Activated T-helper 1 cell treated with anti-CD3 and anti-CD28 coated beads, Interleukin-2, amount 50 U/mL, for 16 hours (primary cell): ENCODE measurements at places on chromosomes 1 and 21.

GRCh38 chr1:229506633-229507032, 1.5 kb downstream of the NUP133 start:
- DNase-seq, result no peak

GRCh38 chr1:234716908-234717375, 107.0 kb upstream of the IRF2BP2 start:
- no peak for DNase-seq

DNA sequence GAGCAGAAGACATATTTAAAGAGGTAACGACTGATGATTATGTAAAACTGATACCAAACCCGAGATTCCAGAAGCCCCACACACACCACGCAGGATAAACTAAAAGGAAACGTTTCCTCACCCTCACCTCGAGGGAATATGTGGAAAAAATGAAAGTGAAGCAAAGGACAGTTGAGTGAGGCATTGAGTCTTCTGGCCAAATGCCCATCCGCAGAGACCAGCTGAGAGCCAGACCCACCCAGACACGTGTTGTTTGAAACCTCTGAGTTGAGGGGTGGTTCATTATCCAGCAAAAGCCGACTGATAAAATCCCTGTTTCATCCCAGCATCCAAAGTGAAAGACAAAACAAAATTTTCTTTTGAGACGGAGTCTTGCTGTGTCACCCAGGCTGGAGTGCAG, 29.6 kb upstream of the PCBP3 start:
- DNase-seq, result no peak

DNA sequence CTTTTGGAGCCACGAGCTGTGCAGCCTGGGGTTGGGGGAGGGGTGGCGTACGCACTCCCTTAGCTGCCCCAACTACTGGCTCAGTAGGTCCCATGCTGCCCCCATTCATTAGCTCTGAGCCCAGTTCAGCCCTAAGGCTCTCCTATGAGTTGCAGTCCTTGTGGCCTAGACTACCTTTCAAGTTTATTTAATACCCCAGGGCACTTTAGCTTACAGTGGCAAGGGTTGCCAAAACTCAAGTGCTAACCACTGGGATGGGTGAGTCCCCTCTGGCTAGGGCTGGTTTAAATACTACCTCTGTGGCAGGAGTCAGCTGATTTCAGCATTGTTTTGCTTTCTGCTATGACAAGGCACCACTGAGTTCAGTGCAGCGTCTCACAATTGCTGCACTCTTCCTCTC, 118.2 kb downstream of the ODF2L start:
- DNase-seq, result no peak

DNA sequence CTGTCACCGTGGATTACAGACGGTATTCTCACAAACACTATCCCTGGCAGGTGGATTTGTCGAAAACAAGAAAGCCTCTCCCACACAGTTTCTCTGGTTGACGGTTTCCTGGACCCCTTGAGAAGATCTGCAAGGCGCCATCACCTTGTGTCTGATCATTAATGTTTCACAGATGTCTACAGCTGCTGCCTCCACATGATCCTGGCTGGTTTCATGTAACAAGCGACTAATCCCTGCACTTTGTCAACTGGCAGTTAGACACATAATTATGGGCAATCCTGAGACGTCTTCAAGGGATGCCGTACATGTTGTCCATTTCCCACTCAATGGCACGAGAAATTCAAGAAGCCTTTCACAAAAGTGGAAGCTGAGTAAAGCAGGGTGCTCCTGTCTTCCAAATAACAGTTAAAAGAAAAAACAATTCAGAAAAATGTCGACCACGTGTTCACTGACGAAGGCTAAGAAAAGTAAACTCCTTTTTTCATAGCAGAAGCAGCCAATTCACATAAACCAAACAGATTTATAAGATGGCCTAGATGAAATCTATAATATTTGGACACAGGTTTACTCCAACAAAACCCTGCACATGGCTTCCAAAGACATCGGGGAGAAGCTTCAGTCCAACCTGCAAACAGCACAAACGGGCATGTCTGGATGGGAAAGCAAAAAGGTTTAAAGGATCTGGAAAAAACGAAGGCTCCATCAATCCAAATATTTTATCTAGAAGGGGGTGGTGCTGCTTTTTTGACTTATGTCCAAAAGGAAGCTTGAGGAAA, 52.2 kb downstream of the CAPZB start:
- no peak for DNase-seq

DNA sequence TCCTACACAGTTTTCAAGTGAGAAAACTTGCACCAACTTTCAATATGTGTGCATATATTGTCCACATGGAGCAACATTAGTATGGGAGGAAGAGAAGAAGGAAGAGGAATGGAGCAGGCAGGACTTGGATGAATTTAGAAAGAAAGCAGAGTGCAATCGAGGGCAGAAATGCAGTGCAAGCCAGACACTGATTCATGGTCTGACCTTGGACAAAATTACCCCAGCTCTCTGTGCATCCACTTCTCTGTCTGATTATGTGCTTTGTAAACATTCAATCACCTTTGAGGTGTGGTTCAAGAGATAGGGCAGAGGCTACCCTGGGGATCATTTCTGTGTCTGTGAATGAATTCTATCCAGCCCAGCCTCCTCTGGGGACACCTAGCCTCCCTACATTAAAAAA, 265.2 kb downstream of the TNR start:
- no peak for DNase-seq

DNA sequence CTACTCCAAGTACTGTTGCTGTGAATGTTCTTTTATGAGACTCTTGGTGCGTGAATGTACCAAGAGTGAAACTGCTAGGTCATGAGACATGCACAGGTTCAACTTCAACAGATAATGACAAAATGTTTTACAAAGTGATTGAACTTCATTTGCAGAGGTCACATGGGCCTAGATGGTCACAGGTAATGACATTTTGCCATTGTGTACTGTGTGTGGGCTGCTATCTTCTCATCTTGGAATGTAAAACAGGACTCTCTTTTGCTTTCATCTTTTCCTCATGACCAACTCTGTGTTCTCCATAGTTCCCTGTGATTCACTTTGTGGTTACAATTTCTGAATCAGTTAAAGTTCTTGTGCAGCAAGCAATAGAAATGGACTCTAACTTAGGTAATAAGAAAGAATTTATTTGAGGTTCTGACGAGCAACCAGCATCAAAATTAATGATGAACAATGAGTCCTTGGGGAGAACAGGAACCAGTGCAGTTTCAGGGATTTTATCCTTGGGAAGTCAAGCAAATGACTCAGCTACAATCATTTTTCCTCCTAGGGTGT, 16.2 kb upstream of the TSNAX start:
- DNase-seq, result no peak

DNA sequence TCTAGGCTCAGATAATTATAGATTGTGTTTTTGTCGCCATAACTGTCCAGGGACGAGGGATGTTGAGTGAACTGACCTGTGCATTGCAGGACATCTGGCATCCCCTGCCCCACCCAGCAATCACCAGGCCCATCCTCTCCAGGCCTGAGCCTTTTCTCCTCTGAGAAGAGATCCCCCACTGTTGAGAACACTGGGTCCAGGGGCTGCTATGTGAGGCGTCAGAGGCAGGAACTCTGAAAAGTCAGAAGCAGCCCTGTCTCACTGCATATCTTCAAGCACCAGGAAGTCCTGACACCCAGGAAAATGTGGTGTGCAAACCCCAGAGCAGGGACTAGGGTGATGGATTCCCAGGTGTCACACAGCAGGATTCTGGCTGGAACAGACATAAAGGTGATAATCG, 17.1 kb upstream of the ACBD3 start:
- no peak for DNase-seq

DNA sequence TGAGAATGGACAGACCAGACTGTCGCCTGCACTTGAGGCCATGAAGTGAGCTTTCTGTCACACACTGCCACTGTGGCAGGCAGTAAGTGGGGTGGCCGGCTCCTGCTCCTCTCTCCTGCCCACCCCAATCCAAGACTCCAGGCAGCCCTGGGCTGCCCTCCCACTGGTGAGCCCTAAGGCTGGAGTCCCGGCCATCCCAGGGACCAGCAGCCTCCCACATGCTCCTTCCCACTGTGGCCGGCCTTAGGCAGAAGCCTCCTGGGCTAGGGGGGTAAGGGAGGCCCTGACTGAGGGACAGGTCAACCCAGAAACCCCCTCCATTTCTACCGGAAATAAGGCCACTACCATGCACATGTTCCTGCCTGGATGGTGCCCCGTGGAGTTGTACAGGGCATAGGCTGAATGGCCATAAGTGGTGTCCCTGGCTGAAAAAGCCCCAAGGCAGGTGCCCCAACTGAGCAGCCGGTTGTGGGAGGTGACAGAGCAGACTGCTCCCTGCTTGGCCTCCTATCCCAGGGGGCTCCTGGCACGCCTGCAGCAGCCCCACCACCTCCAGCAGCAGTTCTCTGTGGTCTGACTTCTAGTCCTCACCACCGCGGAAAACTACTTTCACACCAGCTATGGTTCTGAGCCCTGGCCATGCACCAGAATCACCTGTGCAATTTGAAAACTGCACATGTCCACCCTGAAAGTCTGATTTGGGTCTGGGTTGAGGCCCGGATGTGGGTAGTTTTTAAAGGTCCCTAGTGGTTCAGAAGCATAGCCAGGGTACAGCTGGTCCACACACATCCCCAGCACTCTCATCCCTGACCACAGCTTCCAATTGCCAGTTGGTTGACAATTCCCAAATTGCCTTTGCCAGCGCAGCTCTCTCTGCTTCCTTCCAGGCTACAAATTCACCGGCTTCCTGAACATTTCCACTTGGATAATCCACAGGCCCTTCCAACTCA, 1.6 kb upstream of the ARTN start:
- no peak for DNase-seq

- DNase-seq, result no peak
Measured at GRCh38 chr1:67138813-67139499, 4.2 kb upstream of the C1orf141 start.

DNA sequence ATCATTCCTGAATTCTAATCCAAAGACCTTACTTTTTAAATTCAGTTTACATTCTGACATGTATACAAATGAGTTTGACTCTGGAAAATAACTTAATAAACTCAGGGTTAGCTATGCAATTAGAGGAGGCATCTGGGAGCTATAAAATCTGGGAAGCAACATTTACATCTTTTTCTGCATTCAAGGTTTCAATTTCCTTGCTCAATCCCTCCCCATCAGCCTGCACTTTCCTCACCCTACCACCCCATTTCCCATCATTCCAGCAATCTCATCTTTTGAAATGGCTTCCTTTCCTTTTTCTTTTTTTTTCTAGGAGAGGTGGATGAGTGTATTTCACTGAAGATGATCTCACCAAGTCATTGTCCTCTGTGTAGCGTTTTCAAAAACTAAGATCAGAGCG, 65.3 kb upstream of the BEND5 start:
- no peak for DNase-seq

- no peak for DNase-seq
Measured at GRCh38 chr1:175602026-175602585, 141.3 kb downstream of the TNR start.

GRCh38 chr21:37528150-37528937, 161.8 kb downstream of the DYRK1A start:
- DNase-seq, result no peak

- DNase-seq, result no peak
Measured at GRCh38 chr1:57910782-57911181, 486.9 kb upstream of the DAB1 start.

GRCh38 chr1:165826565-165827267, 698 bp upstream of the UCK2 start:
- no peak for DNase-seq

DNA sequence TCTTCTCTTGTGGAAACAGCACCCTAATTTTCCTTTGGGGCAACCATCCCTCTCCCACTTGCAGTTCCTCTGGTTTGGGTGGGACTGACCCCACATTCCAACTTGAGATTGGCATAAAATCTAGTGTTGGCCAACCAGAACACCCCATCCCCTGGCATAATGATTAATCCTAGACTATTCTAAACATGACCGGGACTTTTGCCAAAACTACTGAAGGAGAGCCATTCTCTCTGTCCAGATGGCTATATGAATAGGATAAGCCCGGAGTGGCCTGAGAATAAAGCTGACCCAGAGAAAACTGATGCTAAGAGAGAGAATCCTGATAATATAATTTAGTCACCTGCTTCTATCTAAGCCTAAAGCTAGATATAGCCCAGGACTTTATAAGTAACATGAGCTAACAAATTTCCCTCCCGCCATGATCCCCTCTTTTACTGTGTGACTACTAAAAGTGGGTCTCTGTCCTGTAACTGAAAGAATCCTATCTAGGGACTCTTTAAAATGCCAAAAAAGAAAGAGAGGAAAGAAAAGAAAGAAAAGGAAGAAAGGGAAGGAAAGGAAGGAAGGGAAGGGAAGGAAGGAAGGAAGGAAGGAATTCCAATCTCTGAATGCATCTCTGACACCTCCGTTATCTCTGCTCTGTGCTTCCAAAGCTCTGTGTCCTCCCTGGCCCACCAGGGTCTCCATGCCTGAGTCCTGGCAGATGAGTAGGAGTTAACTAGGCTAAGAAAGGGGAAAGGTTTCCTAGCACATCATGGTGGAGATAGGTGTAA, 28.0 kb upstream of the NRDC start:
- no peak for DNase-seq

- no peak for DNase-seq
Measured at GRCh38 chr1:211830055-211830327, 572 bp downstream of the LPGAT1 start.

- DNase-seq, result no peak
Measured at GRCh38 chr1:98145655-98146054, 224.8 kb upstream of the DPYD start.

- no peak for DNase-seq
Measured at GRCh38 chr1:206887701-206888100, 9.5 kb upstream of the IL24 start.
